Stimulated activated CD4-positive, alpha-beta T cell treated with anti-CD3 and anti-CD28 coated beads, Interleukin-1b, Interleukin-23, amount 100 ng/mL, for 1 hour (primary cell): ENCODE measurements at places on chromosomes 16 and 17.

- no peak for DNase-seq
These were observed 7.8 kb downstream of the CD300A start for GRCh38 chr17:74474043-74474792.

DNA sequence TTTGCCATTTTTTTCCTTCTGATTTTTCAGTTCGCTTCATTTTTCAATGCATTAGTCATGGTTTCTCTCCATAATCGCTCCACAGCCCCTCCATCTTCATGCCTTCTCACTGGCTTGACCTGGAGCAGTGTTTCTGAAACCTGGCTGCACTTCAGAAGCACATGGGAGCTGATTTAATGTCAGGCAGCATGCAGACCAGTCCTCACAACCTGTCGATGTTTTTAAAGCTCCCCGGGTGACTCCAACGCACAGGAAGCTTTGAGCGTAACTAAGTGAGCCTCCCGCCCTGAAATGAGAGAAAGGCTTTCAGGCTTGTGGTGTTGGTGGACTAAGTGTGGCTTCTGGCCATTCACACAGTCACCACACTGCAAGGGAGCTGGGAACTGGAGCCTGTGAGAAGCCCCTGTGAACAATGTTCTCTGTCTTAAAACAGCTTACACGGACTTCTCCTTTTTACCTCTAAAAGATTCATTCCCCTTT lies 16.8 kb upstream of the DRG2 start:
- DNase-seq: no peak

DNA sequence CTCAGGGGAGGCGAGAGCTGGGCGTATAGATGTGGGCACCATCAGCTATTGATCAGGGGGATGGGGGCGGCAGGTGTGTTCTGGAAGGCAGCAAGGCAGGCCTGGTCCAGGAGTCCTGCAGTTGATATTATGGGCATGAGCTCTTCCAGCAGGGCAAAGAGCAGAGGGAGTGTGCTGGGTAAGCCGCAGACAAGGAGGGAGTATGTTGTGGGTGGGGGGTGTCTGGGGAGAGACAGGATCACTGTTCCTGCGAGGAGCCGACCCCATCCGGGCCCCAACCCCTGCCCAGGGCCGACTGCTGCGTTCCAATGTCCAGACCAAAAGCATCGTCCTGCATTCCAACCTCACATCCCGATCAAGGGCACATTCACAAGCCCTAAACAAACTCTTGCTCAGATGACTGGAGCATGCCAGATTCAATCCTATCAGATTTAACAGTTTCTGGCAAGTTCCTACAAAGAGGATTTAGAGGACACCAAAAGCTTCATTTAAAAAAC lies 9.2 kb downstream of the MXRA7 start:
- DNase-seq: no peak

DNA sequence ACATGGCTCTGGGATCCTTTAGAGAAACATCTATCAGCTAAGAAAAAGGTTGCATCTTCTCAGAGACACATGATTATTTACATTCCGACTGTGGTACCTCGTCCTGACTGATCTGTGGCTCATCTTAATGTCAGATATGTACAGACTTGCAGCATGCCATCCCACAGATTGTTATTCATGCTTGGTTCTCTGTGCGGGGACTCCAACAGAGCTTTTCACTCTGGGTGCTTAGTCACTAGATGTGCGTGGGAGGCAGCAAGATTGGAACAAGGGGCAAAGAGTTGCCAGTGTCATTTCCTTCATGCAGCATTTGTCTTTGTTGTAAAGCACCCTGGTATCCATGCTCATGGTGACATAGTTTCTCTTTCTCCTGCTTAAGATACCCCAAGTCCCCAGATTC lies 179.1 kb upstream of the CACNG5 start:
- no peak for DNase-seq

DNA sequence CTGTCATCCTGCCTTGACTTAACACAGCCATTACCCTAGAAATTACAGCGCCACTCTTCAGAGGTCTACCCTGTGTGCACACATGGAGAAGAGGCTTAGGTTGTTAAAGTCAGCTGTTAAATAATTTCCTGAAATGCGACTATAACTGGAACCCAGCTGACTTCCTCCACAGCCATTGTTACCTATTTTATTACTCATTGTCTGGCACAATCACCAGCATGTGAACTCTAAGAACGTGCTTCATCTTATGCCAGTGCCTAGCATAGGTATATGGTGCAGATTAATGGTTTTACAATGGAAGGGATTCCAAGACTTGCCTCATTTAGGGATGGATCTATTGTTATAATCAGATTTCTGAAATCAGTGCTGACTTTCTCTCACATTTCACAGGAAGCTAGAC lies 11.9 kb downstream of the RDM1 start:
- DNase-seq: no peak

GRCh38 chr16:26058326-26058725 lies 366.6 kb downstream of the HS3ST4 start:
- no peak for DNase-seq

DNA sequence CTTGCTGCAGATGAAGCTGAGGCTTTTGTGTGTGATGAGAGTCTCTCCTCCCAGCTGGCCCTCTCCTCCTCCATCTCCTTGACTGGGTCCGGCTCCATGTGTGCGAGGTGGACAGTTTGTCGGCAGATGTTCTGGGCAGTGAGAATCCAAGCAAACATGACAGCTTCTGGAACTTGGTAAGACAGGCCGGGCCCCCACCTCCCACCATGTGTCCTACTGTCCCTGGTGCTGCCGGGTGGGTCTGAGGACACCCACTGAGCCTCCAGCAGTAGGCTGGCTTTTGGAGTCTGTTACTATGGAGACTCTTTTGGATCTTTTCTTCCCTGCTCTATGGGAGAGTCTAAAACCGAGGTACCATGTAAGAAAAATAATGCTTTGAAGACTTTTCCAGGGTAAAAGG lies 12.7 kb downstream of the NUP85 start:
- DNase-seq: no peak

DNA sequence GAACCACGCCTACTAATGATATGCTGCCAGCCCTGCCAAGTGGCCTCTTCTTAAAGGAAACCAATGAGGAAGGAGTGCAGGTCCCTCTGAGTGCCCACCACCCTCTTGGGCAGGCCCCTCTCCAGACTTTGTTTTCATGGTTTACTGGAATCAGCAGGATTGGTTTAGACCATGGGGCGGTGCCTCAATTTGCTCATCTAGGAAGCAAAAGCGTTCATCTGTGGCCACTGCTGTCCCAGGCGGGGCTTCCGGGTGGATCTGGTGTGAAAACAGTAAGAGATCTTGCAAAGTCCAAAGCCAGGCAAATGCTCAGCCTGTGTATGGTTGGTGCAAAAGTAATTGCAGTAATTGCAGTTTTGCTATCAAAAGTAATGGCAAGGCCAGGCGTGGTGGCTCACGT lies 71.3 kb downstream of the AMFR start:
- DNase-seq: no peak
